Putamen (tissue), 1 donor: ENCODE measurements at places on chromosomes 3 and 15.

DNA sequence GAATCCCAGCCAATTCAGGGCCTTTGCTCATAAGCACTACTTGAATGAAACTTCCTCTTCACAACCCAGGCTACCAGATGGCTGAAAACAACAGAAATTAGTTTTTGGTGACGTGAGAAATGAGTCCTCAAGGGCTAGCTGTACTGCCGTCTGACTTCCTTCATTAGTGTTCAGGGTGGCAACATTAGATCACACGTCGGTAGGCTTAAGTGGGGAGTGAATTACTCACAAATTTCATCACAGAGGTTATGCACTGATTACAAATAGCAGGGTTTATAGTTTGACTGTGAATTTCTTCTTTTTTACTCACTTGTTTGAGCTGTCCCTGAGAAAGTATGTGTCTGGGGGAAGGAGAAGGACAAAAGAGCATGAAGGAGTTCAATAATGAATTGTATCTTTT lies 397.2 kb downstream of the GAP43 start:
- DNase-seq: no peak

DNA sequence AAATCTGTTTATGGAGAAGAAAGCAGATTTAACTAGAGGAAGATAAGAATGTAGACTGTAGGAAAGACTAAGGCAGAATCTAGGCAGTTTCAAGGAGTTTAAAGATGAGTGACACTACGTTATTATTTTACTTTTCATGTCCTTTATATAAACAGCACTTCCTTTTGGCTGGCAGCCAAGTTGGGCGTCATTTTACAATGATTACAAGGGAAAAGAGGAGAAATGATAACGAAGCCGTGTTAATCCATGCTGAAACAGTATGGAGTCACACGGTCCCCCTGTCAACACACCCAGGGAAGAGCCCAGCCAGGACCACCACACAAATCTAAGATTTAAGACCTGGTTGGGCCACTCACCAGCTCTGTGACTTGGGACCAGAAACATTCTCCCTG lies 83.7 kb upstream of the NEO1 start:
- no peak for DNase-seq

GRCh38 chr3:170356596-170357175 lies 829 bp upstream of the SKIL start:
- DNase-seq: peak; percentile 82

DNA sequence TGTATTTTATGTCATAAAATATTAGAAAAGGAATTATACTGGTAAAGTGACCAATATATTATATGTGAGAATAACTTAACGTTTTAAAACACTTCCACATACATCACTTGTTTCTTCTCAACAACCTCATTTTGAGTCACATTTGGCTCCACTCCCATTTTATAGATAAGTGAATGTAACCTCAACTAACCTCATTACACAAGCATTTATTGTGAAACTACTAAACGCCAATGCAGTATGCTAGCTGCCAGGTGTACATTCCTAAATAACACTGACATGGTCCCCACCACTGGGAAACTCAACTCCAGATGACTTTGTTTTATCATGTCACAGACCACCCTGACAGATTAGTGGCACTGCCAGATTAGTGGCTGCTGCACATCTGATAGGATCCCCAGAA lies 249.7 kb upstream of the CNTN4 start:
- DNase-seq: no peak

DNA sequence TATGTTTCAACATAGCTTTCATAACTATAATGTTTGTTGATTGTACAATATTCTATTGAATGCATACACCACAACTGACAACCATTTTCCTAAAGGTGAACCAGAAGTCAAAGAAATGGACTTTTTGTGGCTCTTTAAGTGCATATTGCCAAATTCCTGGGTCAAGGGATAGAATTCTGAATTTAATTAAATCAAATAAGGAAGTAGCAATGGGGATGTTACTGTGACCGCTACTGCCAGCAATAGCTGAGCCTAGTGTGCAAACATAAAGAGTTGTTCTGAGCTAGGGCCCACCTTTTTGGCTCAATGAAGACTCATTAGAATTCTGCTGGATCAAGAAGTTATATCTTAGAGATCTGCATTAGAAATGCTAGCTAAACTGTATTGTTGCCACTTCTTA lies 17.3 kb upstream of the KBTBD8 start:
- no peak for DNase-seq

GRCh38 chr15:35362195-35362829 lies 183.7 kb downstream of the DPH6 start:
- DNase-seq: no peak

DNA sequence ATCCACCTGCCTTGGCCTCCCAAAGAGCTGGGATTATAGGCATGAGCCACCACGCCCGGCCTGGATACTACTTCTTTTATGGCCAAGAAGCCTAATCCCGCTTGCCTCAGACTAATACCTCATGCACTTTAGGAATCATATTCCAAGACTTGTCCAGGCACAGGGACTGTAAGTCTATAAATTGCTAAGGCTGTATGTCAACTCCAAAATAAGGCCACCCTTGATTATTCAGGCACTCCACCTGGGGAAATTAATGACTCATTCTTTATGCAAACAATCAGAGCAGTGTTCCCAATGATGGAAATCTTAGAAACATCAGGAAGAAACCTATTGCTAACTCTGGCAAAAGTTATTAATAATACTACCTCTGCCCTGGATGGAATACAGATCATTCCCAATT lies 98.4 kb downstream of the ERC2 start:
- no peak for DNase-seq
